AG10803 (cell line): ENCODE measurements at places on chromosomes 1 and 21.

DNA sequence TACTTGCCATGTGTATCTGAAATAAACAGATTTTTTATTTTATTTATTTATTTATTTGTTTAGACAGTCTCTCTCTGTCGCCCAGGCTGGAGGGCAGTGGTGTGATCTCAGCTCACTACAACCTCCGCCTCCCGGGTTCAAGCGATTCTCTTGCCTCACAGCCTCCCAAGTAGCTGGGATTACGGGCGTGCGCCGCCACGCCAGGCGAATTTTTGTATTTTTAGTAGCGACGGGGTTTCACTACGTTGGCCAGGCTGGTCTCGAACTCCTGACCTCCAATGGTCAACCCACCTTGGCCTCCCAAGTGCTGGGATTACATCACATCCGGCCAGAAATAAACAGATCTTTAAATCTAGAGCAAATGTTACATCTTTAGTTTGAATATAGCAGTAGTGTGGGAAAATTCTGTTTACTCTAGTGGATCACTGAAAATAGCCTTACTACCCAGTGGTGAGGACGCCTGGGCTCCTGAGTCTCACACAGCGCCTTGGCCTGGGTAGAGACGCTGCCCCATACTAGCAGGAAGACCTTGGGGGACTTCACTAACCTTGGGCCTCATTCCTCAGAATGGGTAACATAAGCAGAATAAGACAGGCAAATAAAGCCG lies 709 bp downstream of the GART start:
- DNase-seq: peak; percentile 13

DNA sequence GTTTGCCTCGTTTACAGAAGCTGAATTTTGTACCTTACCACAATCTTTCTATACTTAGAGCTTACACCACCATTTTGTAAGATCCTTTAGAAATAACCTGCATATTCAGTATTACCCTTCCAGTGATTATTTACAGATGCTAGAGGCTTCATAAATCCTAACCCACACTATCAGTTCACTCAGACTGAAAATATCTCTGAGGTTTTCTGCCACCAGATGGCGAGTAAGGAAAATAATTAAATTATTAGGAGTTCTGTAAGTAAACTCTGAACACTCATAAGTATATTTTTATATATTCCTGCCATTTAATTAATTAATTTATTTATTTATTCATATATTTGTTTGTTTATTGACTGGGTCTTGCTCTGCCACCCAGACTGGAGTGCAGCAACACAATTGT lies 1635.2 kb downstream of the PLA2G4A start:
- DNase-seq: no peak

GRCh38 chr1:35571263-35571662 lies 1.9 kb upstream of the TFAP2E start:
- no peak for DNase-seq

- DNase-seq: no peak
These were observed 390 bp upstream of the S100A9 start for GRCh38 chr1:153357076-153357852.

DNA sequence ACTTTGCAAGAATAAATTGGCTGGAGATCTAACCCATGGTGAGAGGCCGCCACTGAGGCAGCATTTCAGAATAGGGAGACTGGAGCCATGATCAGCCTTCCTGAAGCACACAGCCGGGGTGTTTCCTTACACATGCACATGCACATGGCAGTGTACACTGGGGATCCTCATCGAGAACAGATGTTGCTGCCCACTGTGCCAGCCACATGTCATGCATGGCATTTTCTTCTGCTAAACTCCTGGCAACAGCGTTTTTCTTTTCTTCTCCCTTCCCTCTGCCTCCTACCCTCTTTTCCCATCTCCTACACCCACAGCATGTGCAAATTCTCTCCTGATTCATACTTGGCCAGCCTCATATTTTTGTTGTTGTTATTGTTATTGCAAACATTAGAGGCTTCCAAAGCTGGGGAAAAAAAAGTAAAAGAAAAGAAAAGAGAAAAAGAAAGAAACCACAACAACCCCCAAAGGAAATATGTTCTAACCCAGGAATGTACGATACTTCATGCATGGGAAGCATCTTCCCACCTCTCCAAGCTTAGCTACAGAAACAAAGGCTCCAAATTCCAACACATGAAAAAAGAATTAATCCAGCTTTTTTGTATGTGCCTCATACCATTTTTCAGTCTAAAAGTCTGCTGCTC lies 344.0 kb downstream of the ASTN1 start:
- DNase-seq: peak; percentile 67

DNA sequence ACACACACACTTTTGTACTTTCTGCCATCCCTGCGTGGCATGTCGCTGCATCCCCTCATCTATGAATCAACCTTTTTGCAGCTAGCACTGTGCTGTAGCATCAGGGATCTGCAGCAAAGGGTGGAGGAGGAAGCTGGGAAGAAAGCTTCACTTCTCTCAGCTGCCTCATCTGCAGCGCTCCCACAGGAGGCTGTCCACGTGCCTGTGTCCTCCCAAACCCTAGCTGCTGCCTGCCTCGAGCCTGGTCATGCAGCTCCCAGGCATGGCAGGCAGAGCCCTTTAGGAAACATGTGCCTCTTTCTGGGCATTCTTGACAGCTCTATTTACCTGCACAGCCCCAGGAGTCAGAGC lies 262.1 kb upstream of the SGIP1 start:
- DNase-seq: peak; percentile 80

DNA sequence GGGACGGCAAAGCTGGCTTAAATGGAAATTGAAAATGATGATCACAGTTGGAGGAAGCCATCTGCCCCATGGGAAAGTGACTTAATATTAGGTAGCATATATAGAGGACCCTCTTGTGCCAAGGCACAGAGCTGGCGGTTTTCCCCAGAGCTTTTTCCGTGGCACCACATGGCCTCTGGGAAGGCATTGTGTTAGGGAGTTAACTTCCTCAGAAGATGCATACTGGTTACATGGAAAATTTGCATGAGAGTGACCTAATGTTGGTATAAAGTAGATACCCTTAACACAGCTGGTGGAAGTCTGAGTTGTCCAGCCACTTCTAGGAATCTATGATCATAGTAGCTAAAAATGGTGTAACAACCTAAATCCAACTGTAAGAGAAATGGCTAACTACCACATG lies 27.3 kb downstream of the CAP1 start:
- no peak for DNase-seq

GRCh38 chr21:41219498-41220207 lies 51.7 kb downstream of the BACE2 start:
- no peak for DNase-seq

DNA sequence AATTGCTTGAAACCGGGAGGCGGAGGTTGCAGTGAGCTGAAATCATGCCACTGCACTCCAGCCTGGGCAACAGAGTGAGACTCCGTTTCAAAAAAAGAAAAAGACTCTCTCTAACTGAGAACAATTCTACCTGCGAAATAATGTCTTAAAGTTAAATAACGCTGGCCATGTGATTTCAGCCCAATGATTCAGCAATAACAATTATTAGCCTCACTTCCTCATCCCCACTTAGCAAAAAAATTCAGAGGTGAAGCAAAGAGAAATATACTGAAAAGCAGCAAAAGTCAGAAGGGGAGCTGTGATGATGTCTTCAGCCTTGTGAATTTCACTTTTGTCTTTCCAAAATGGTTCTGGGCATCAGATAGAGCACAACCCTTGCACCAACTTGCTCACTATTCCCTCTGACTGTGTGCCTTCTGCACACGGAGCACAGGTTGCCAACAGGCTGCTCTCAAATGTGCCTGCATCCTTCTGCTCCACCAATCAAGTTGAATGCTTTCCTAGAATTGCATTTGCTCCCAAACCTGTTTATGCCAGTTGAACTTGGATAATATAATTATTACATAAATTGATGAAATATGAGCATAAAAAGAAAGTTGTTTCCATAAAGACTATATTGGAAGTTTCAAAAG lies 79.8 kb upstream of the IPO9 start:
- no peak for DNase-seq

DNA sequence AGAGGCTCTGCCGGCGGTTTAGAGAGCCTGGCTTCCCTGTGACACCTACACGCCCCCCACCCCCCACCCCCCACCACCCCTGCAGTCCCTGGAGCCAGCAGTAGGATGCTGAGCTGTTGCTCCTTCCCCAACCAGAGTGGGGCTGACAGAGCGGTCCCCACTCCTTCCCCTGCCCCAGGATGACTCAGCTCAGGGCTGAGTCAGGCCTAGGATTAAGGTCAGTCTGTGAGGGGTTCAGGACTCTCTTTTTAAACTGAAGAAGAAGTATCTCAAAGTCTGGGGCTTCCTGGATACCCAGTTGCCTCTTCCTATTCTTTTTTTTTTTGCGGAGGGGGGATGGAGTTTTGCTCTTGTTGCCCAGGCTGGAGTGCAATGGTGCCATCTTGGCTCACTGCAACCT lies 19.1 kb downstream of the DMBX1 start:
- DNase-seq: no peak

DNA sequence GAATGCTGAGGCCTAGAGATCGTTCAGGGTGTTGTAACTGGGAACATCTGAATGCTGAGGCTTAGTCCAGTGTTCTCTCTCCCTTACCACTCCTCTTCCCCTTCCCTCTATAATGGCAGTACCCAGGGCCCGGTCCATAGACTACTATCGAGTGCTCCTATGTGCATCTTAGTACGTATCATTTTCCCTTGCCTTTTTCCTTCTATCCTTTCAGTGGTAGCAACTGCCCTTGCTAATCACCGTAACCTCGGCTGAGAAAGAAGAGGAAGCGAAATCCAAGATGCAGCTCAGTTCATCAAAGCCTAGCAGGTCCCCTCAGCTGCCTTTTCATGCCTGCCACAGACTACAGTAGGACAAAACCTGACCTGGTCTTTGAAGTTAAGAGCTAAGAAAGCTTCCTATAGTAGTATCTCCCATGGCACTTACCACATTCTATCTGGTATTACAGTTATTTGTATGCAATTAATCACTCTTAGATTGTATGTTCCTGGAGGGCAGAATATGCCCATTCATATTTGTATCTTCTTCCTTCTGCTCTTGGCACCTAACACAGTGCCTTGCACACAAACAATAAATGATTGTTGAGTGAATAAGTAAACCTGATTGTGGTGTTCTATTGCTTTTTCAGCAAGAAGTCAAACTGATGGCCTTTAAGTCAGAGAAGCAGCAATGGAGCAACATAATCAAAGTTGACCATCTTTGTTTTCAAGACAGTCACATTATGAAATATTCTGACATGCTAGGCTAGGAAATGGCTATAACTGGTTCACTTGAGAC lies 22.4 kb downstream of the CNIH4 start:
- DNase-seq: no peak

DNA sequence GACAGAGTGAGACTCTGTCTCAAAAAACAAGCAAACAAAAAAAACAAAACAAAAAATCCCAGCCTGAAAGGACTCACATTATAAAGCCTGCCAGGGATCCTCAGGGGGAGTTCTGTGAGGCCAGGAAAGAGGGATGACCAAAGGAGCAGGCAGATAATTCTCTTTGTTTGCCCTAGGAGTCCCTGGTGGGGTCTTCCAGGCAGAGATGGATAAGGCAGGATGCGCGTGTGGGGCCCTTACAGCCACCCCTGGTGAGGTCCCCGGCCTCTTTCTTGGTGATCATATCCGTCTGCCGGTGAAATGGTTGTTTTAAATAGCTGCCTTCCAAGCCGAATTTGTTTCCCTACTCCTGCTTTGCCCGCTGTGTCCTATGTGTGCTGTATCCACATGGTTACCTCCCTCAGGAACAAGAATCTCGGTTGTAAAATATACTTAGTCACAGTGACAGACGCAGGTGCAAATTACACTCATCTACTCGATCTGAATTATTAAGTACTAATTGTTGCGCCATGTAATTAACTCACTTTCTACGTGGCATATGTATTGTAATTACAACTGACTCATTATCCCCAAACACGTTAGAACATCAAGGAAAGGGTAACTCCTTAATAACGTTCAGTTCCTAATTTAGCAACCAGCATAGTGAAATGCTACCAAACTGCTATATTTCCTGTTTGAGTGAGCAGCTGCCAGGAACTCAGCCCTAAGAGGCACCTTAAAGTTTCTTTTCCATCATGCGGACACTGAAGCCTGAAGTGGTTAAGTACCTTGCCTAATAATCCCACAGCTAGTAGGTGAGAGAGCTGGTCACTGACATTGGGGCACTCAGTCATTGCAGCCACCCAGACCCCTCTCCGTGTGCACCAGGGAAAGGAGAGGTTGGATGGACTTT lies 106.4 kb downstream of the ZSCAN20 start:
- no peak for DNase-seq
